ENCODE measurements at places on chromosomes 3 and 15.

- DNase-seq, result no peak
These were observed 127.6 kb downstream of the ATP1B3 start for GRCh38 chr3:142004025-142004424.

GRCh38 chr3:139117883-139118760 is 73.4 kb upstream of the PRR23C start:
- DNase-seq, result no peak

DNA sequence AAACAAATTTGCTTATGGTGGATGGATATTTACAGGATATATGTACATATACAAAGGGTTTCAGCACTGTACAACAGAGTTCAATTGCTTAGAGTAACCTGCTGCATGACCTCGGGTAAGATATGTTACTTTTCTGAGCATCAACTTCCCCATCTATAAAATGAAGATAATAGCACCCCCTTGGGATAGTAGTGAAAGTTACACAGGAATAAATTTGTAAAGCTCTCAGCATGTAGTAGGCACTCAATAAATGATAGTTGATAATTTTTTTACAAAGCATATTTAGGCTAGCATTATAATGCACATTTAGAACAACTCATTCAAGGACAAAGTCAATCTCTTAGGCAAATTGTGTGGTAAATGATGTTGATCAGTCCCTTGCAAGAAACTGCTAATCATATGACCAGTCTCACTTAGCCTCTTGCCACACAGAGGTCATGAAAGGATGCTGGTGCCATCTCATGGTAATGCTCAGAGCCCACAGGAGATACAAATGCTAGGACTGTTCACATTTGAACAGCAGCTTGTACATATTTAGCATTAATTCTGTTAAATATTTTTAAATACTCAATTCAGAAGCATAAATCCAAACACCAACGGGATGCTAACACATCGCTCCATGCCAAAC is 123.9 kb downstream of the MAGI1 start:
- DNase-seq, result no peak

DNA sequence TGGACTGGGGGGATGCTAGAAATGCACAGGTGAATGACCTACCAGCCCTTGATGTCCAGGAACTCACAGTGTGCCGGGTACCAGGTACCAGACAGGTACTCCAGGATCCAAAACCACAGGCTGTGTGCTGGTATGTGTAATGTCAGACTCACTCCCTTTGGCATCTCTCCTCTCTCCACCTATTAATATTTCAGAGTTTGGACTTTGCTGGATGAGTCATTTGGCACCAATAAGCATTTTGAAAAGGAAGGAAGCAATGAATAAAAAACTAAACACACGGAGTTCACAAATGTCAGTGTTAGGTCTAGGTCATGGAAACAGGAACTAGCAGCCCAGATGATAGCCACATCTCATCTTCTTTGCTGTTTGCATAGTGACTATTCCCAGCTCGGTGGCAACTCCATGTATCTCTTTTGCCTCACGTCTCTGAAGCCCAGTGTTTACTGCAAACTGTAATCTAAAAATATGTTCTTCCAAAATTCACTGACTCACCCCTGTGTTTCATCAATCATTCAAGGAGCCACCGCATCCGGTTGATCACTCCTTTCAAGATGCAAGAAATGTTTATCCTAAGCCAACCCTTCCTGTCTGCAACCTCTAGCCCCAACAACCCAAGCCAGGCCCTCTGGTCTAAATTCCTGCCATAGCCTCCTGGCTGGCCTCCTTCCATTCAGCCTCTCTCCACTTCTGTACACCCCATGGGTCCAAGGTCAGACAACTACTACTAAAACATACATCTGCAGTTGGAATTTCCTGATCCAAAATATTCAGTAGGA is 8.4 kb downstream of the ITGB5 start:
- no peak for DNase-seq

DNA sequence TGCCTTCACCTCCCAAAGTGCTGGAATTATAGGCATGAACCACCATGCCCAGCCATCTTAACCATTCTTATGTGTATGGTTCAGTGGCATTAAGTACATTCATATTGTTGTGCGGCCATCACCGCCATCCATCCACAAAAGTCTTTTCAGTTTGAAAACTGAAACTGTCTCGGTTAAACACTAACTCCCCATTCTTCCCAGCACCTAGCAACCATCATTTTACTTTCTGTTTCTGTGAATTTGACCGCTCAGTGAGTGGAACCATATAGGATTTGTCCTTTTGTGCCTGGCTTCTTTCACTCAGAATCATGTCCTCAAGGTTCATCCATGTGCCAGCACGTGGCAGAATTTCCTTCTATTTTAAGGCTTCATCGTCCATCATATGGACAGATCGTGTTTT is 5.8 kb downstream of the MCM2 start:
- DNase-seq, result no peak

Data from stimulated activated CD8-positive, alpha-beta memory T cell treated with anti-CD3 and anti-CD28 coated beads, Interleukin-7, amount 100 ng/mL, for 4 hours (primary cell).